ENCODE measurements at places on chromosomes 6 and 20.

- DNase-seq: no peak
These were observed 252.4 kb downstream of the HDGFL1 start for GRCh38 chr6:22821664-22822320.

DNA sequence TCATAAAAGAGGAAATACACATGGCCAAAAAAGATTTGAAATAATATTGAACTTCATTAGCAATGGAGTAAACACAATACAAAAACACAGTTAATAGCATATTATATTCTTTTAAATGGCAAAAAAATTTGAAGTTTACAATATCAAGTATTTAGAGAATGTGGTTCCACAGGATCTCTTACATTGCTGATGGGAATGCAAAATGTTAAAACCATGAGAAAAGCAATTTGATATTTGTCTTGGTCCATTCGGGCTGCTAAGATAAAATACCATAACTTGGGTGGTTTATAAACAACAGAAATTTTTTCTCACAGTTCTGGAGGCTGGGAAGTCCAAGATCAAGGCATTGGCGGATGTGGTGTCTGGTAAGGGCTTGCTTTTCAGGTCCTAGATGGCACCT lies 154.0 kb upstream of the PLN start:
- no peak for DNase-seq

DNA sequence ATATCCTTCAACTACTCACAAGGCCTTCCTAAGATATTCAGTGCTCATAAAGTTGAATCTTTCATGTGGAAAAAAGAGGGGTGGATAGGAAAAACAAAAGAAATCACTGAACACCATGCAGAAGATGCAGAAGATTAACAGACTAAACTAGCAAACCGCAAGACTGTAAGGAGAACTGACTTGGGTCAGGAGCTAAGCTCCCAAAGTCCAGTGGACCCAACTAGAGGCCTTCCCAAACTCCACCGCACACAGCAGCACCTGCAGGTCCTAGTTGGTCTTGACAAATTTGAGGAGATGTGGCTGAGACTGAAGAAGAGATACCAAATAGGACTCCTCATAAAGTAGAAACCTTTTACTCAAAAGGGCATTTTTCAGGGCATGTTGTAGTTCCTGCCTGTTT lies 3.3 kb downstream of the RIPK1 start:
- DNase-seq: no peak

GRCh38 chr6:39313526-39314272 lies 520 bp downstream of the KCNK17 start:
- DNase-seq: no peak

DNA sequence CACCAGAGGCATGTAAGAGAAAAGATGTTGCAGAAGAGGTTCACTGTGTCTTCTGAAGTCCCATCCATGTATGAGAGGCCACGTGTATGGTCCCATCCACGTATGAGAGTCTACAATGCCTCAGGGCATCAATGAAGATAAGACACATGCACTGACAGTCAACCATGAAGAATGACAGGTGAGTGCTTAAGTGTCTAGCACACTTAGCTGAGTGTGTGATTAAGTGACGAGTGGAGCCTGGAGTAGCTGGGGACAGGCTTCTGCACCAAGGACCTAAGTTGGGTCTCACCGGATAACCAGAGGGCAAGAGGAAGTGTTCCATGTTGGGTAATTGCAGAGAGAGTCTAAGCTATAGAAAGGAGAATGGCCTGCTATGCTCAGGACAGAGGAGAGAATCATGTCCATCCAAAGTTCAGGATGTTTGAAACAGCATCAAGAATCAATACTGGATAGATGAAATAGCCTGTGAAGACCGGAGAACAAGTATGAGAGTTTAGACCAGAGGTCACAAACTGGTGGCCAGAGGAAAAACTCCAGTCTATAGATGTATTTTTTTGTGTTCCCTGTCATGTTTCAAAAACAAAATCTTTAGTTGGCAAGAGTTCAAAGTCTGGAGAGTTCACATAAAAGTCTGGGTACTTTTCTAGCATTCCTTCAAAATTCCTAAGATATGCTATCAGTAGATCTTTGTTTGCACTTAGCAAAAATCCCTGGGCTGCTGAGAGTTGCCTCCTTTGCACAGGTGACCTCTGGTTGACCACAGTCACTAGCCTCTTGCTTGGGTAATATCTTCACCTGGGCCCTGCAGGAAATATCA lies 165.8 kb downstream of the KIF16B start:
- no peak for DNase-seq

DNA sequence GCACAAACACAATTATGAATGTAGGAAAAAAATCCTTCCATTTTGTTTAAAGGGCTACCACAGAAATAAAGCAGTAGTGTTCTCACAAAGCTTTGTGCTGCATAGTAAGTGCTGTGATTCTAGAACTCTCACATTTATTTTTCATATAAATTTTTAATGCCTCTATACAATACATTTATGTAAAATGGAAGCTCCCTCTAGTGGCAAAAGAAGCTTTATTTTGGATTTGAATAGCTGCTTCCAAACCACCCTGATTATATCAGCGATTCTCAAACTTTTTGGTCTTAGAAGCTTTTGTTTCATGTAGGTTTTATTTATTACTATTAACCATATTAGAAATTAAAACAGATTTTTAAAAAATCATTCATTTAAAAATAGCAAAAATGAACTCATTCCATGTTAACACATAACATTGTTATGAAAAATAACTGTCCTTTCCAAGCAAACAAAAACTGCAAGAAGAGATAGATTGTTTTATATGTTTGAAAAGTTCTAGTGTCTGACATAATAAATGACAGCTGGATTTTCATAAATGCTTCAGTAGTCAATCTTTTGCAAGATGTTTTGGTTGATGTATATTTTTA lies 38.4 kb downstream of the HS3ST5 start:
- no peak for DNase-seq

DNA sequence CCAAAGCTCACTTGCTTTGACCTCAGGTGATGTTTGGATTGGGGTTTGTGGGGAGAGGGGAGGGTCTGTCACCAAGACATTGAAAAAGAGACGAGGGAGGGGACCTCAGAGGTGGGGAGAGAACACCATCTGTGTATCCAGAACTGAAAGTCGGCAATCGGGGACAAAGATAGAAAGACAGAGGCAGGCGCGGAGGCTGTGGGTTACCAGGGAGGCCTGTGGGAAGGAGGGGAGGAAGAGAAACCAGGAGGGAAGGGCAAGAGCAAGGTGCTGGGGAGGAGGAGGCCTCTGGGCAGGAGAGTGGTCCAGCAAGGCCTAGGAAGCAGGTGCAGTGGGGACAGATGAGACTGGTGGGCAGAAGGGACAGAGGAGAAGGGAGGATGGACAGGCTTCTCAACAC lies 211.2 kb downstream of the CDC5L start:
- DNase-seq: no peak

DNA sequence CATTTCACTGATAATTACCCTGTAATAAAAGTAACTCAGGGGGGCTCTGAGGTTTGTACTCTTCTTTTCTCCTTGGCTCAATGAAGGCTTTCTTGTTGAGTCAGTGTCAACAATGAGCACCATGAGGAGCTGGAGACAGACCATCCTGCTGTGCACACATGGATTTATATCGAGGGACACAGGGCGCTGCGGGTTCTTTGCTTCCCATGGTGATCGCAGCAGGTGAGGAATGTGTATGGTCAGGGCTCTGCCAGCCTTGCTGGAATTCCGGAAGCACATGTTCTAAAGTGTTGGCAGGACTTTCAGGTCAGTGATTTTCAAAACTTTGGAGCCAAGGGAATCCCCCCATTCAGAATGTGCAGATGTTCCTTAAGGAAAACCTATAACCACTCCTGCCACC lies 27.1 kb downstream of the SMOC2 start:
- no peak for DNase-seq

DNA sequence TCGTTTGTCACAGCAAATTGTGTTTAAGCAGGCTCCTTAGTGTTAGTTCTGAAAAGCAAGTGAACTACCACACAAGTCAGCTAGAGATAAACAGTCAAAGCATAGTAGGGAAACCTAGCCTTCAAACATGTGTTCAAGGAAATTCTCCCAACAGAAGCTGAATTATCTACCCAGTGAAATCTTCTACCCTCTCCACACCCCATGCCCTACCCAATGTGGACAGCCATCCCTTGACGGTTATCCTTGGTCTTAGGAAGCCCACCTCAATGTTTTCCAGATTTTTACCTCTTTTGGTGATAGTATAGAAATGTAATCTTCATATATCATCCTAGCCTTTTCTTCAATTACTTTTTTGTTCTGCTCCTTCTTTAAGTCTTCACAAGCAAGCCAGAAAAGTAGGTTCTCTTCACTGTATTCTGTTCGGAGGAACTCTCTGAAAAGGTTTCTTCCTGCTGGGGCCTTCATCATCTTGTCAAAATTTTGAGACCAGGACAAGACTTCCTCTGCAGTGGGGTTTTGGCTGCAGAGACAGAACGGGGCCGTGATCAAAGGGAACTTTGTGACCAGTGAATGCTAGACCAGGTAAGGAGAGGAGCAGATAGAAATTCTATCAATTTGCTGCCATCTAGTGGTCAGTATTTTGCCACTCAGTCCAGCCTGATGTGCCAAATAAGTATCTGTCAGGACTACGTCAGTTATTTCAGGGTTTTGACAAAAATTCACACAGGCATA lies 21.6 kb upstream of the MTRF1L start:
- no peak for DNase-seq

DNA sequence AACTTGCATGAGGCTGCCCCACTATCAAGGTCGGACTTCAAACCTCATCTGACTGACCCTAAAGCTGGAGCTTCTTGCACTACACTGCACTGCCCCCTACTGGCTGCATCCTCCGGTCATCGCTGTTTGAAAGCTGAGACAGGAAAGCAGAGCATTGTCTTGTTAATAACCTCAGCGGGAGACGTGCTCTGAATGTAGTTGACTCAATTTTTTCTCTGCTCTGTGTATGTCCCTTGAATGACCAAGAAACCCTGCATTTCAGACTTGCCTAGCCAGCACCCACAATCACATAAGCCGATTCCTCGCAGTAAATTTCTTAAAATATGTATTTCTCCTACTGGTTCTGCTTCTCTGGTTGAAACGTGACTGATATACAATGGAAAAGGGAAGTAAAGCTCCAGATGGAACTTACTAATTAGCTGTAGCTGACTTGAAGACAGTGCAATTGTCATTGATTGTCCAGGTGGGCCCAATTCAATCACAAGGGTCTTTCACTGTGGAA lies 27.8 kb downstream of the TCF21 start:
- peak; percentile 66 for DNase-seq

DNA sequence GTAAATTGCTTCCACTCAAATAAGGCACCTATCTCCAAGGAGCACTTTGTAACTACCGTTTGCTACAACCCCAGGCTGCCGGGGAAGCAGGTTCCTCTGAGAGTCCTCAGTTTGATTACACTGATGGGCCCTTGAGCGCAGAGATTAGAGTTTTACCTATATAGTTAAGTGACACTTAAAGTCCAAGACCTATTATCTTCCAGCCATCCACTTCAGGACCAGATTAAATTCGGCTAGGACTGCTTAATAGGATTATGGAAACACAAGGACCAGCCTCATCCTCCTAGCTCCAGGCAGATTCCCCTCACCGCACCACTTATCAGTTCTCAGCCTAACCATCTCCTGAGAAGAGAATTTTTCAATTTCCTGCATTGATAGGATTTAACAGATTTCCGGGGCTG lies 64.7 kb upstream of the TIAM2 start:
- DNase-seq: no peak

GRCh38 chr6:150328744-150329405 lies 39.9 kb upstream of the IYD start:
- no peak for DNase-seq

GRCh38 chr6:90938122-90938521 lies 351.2 kb upstream of the MAP3K7 start:
- DNase-seq: no peak

DNA sequence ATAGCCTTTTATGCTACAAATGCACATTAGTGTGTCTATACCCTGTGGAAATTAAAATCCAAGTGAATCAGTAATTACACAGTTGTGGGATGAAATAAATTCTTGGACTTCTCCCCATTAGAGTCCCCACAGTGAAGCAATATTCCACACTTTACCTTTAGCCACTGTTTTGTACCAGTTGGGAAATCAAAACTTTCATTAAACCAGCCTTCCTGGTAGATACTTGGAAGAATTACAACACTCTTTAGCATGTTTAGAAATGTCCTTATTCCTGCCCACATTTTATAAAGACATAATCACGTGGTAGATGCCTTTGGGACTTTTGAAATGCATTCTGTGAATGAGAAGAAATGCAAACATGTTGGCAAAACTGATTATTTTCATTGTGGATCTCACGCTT lies 49.0 kb upstream of the ANKEF1 start:
- no peak for DNase-seq

GRCh38 chr6:19804205-19805128 lies 32.7 kb upstream of the ID4 start:
- peak; percentile 16 for DNase-seq

GRCh38 chr6:30670760-30671527 lies 1.9 kb downstream of the DHX16 start:
- no peak for DNase-seq

GRCh38 chr6:168451805-168452517 lies 11.0 kb downstream of the SMOC2 start:
- DNase-seq: no peak

DNA sequence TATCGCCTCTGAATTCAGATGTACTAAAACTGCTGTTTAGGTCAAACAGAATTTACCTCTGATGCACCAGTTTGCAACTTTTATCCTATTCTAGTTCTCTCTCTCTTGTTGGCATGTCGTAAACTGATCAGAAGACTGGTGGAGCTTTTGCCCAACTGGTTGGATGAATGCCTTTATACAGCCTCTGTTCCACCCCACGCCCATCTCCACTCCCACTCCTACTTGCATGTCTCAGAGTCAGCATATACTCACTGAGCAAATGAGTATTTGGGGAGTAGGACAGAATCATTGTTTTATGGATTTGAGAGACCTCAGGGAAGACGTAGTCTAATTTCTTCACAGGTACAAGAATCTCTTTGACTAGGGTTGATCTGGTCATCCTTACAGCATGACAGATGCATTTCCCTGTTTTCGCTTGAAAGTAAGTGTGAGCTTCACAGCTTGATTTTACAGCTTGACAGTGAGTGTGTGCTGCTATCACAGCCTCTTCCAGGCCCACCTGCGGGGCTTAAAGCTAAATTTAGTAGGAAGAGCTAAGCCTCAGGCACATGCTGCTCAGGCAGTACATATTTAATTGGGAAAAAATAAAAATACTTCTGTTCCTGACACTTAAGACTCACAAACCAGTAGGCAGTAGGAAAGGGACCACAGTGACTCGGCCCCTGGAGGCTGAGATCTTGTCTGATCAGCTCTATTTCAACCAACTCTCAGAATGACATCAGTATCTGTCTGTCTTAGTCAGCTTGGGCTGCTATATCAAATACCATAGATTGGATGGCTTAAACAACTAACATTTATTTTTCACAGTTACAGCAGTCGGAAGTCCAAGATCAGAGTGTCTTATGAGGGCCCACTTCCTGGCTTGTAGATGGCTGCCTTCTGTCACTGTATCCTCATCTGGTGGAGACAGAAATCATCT lies 30.4 kb downstream of the TRMT6 start:
- DNase-seq: no peak

DNA sequence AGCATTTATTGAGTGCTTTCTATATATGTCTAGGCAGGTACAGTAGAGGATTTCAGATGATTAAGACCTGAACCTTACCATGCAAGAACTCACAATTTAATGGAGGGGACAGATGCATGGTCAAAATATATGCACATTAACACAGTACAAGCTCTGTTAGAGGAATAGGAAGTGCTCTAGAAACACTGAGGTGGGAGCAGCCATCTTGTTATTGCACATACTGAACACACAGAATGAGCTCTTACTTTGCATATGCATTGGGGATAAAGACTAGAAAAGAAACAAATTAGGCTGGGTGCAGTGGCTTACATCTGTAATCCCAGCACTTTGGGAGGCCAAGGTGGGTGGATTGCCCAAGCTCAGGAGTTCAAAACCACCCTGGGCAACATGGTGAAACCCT lies 438.3 kb downstream of the UTRN start:
- DNase-seq: no peak

GRCh38 chr20:44092551-44093248 lies 94.3 kb downstream of the JPH2 start:
- no peak for DNase-seq
